D721Med (cell line): ENCODE measurements at places on chromosomes 2 and 18.

- no peak for DNase-seq
Measured at GRCh38 chr2:168758970-168759820, 43.2 kb upstream of the NOSTRIN start.

DNA sequence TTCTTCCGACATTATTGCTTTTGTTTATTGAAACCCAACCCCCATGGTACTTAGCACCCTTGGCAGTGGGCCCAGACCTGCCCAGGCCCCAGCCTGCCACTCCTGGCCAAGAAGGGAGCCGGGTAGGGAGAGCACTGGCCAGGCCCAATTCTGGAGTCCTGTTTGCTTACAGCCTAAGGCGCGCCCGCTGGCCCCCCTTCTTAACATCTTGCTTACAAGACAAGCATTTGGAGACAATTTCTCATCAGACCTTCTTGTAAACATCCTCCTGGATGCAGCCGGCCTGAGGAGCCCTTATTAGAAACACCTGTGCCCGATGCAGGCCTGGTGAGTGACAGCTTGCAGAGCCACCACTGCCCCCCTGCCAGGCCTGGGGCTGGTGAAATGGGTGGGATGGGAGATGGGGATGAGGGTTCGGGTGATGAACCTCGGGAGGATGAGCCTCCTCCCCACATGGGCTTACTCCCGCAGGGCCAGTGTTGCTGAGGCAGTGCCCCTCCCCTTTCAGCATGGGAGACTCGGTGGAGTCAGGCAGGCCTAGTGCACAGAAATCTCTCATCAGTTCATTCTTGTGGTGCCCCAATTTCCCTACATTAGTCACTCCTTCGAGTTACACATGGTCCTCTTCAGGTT is 217.5 kb downstream of the CYP26B1 start:
- no peak for DNase-seq

DNA sequence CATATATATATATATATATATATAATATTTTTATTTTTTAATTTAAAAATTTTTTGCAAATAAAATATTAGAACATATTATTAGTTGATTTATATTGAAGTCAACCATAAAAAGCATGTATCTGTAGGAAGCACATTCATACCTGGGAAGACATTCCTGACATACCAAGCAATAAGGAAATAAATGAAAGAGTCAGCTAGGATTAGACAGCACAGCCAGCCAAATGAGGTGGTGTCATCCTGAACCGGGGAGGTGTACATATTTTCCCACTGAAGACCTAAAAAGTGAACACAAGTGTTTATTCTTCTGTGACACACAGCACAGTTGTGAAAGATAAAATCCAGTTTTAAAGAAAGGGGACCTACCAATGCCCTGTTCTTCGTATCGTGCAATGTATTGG is 149.2 kb downstream of the ABCA12 start:
- DNase-seq, result no peak

GRCh38 chr2:176814740-176815367 is 397.7 kb upstream of the HNRNPA3 start:
- no peak for DNase-seq

GRCh38 chr18:34820360-34821065 is 110.4 kb downstream of the DTNA start:
- no peak for DNase-seq
